ENCODE measurements at places on chromosomes 4 and X.

GRCh38 chrX:100928660-100929613, at the start of gene XKRX:
TSS of gene XKRX (minus strand) at chrX:100928917. CDS start at chrX:100928304, 613 bp downstream.
- peak within 1 kb of the TSS; percentile 78 for H3K4me3 ChIP-seq
- H3K27me3 ChIP-seq, result no peaks in the 10 kb centered on the region
- no peak for DNase-seq

GRCh38 chrX:20159797-20160385, 18.3 kb upstream of the EIF1AX start:
- H3K4me3 ChIP-seq, result no peak overlapping the region
- DNase-seq, result no peak
- no peaks in the 10 kb centered on the region for H3K27me3 ChIP-seq
- no peak overlapping the region for H3K27ac ChIP-seq

- H3K27me3 ChIP-seq, result no peaks in the 10 kb centered on the region
- H3K4me3 ChIP-seq, result no peak overlapping the region
- no peak for DNase-seq
- no peak overlapping the region for H3K27ac ChIP-seq
These were observed 23.0 kb upstream of the OTUD4 start for GRCh38 chr4:145203410-145203809.

- no peak for DNase-seq
- no peak overlapping the region for H3K4me3 ChIP-seq
- no peaks in the 10 kb centered on the region for H3K4me1 ChIP-seq
- no peak overlapping the region for H3K27ac ChIP-seq
- H3K27me3 ChIP-seq, result peaks cover 28% of the 10 kb centered on the region
- no peaks in the 10 kb centered on the region for H3K36me3 ChIP-seq
These were observed 4.8 kb upstream of the DAPP1 start for GRCh38 chr4:99811850-99812249.

GRCh38 chr4:99998062-99998867, 48.2 kb upstream of the H2AZ1 start:
- H3K27ac ChIP-seq, result no peak overlapping the region
- DNase-seq, result no peak
- H3K4me3 ChIP-seq, result no peak overlapping the region
- H3K27me3 ChIP-seq, result no peaks in the 10 kb centered on the region

- no peaks in the 10 kb centered on the region for H3K27me3 ChIP-seq
- peaks cover 6% of the 10 kb centered on the region for H3K36me3 ChIP-seq
- DNase-seq, result no peak
- H3K4me3 ChIP-seq, result no peak overlapping the region
- peaks cover 15% of the 10 kb centered on the region for H3K4me1 ChIP-seq
These were observed 50.0 kb downstream of the SLC7A11 start for GRCh38 chr4:138192113-138192512.

DNA sequence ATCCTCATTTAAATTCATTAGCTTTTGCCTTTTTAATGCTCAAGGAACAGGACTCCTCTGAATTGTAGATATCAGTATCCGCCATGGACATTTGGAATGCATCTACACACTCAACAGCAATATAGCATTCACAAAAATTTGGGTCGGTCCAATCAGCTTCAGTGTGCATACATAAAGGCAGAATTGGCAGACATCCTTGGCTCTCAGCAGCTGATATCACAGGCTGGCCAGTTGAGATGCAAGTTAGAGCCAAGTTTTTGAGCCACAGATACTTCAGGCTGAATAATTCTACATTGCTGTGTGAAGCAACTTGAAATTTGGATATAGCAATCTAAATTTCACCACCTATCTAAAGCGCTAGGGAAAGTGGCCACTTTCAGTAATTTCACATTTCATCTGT, 821.1 kb downstream of the PCDH19 start:
- H3K36me3 ChIP-seq, result no peaks in the 10 kb centered on the region
- H3K4me3 ChIP-seq, result no peak overlapping the region

DNA sequence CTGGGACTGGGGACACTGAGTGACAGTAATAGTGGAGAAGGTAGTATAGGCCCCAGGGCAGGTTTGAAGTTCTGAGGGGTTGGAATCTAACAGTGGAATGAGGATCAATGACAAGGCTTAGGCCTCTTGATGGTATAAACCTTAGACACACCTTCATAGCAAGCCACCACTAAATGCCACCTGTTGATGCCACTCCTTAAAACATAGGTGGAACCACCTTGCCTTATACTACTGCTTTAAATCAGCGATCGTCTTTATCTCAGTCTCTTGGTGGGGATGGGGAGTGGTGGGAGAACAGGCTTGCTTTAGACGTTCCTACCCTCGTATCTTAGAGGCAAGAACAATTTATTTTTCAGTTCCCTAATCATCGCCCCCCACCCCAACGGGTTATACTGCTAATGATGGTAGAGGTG, 1.2 kb downstream of the RAB33B start:
- no peaks in the 10 kb centered on the region for H3K36me3 ChIP-seq
- peak overlapping the region; percentile 13 for H3K27ac ChIP-seq
- no peaks in the 10 kb centered on the region for H3K27me3 ChIP-seq
- peaks cover 67% of the 10 kb centered on the region for H3K4me1 ChIP-seq
- DNase-seq, result no peak
- peak overlapping the region; percentile 97 for H3K4me3 ChIP-seq

- no peak overlapping the region for H3K4me3 ChIP-seq
- DNase-seq, result no peak
These were observed 21.3 kb downstream of the NOCT start for GRCh38 chr4:139036885-139037284.

DNA sequence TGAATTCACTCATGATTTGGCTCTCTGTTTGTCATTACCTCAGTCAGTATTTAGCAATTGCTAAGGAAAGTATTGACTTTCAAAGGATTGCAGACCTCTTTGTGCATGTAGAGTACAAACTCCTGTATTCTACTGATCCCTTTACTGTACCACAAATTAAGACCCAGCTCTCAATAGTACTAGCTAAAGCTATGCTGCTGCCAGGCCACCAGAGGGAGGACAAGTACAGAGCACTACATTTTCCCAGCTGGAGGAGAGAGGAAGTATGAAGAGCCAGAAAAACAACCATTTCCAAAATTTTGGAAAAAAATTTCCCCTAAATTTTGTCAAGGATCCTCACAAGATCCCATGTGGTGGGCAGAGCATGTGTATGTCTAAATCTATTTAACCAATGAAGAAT, 175.0 kb upstream of the MTMR8 start:
- no peak for DNase-seq
- H3K4me3 ChIP-seq, result no peak overlapping the region
- H3K27me3 ChIP-seq, result no peaks in the 10 kb centered on the region
- H3K27ac ChIP-seq, result no peak overlapping the region

DNA sequence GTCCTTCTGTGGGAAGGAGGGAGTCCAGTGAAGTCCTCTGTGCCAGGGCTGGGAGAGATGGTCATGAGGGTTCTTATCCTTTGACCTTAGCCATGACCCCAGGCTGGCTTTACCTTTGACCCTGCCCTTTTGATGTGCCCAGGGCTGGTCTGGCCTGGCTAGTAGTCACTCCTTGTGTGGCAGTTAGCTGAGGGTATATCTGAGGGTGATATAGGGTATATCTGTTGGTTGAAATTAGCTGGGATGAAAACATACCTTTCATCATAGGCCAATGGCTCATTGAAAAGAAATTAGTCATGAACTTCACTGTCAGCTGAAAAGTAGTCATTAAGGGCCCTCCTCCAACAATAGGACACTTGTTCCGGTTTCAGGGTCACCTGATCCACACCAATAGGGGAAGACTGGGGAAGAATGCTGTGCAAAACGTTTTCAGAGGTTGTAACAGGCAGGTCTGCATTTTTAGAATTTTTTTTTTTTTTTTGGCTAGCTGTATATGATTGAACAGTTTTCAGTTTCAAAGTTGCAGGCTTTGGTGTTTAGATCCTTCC, 74.6 kb upstream of the STOX2 start:
- H3K4me3 ChIP-seq, result no peak overlapping the region
- no peak overlapping the region for H3K27ac ChIP-seq
- peaks cover 13% of the 10 kb centered on the region for H3K27me3 ChIP-seq
- H3K4me1 ChIP-seq, result peaks cover 2% of the 10 kb centered on the region
- H3K36me3 ChIP-seq, result no peaks in the 10 kb centered on the region
- DNase-seq, result no peak

GRCh38 chr4:11505221-11505971, 76.7 kb upstream of the HS3ST1 start:
- H3K27ac ChIP-seq, result no peak overlapping the region
- H3K27me3 ChIP-seq, result no peaks in the 10 kb centered on the region
- DNase-seq, result no peak
- no peaks in the 10 kb centered on the region for H3K36me3 ChIP-seq
- no peak overlapping the region for H3K4me3 ChIP-seq

- no peak overlapping the region for H3K27ac ChIP-seq
- no peak overlapping the region for H3K4me3 ChIP-seq
- H3K4me1 ChIP-seq, result no peaks in the 10 kb centered on the region
- H3K36me3 ChIP-seq, result peaks cover 5% of the 10 kb centered on the region
- no peak for DNase-seq
These were observed 215.1 kb downstream of the DCHS2 start for GRCh38 chr4:154276496-154276895.

- no peaks in the 10 kb centered on the region for H3K4me1 ChIP-seq
- H3K27me3 ChIP-seq, result peaks cover 9% of the 10 kb centered on the region
- H3K4me3 ChIP-seq, result no peak overlapping the region
- H3K36me3 ChIP-seq, result no peaks in the 10 kb centered on the region
These were observed 348.5 kb downstream of the MID1IP1 start for GRCh38 chrX:39149761-39150160.

- peaks cover 39% of the 10 kb centered on the region for H3K4me1 ChIP-seq
- H3K27ac ChIP-seq, result peak overlapping the region; percentile 98
- peak overlapping the region; percentile 78 for H3K4me3 ChIP-seq
- no peaks in the 10 kb centered on the region for H3K36me3 ChIP-seq
- no peaks in the 10 kb centered on the region for H3K27me3 ChIP-seq
These were observed 2.6 kb upstream of the APBB2 start for GRCh38 chr4:41217020-41217333.

All from chondrocyte (in vitro differentiated cells).